ENCODE measurements at places on chromosomes 7 and 10. TPM values are rescaled to one million over a fixed set of nuclear protein-coding genes. Genes with fewer than 3 reads are reported as not detected.

The STRIP2 gene
- total RNA-seq: 1.8 TPM

The GPR158 gene
- 7.3 TPM for total RNA-seq

The BTBD16 gene
- not detected for total RNA-seq

GRCh38 chr10:47374611-47375536 lies 9.2 kb downstream of the ZNF488 start:
- H3K36me3 ChIP-seq: no peaks in the 10 kb centered on the region
- no peak overlapping the region for H3K4me3 ChIP-seq
- H3K4me1 ChIP-seq: peaks cover 8% of the 10 kb centered on the region
- H3K27ac ChIP-seq: no peak overlapping the region

- H3K27ac ChIP-seq: no peak overlapping the region
- peaks cover 13% of the 10 kb centered on the region for H3K36me3 ChIP-seq
- no peak for DNase-seq
- no peak overlapping the region for H3K4me3 ChIP-seq
These were observed 504.2 kb upstream of the MBL2 start for GRCh38 chr10:53276797-53277196.

DNA sequence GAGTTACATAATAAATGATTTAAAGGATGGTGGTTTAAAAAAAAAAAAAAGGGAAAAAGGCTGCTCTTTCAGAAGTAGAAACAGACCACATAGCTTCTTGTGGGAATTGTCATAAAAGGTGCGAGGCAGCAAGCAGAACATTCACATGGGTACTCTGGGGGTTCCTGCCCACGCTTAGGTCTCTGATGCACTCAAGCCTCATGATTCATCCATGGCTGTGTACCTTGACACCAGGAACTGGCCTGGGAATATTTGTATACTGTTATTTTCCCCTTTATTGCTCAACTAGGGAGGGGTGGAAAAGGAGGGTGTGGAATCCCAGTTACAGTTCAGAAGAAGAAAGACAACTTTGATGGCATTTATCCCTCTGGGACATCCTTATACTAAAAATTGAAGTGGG lies 4.0 kb downstream of the PON2 start:
- H3K27ac ChIP-seq: peak overlapping the region; percentile 37
- no peaks in the 10 kb centered on the region for H3K27me3 ChIP-seq
- H3K36me3 ChIP-seq: peaks cover 27% of the 10 kb centered on the region
- DNase-seq: no peak
- peaks cover 15% of the 10 kb centered on the region for H3K4me1 ChIP-seq

GRCh38 chr7:133481676-133482075 lies 228.8 kb downstream of the EXOC4 start:
- H3K27me3 ChIP-seq: no peaks in the 10 kb centered on the region
- H3K4me3 ChIP-seq: no peak overlapping the region
- H3K27ac ChIP-seq: no peak overlapping the region
- peaks cover 19% of the 10 kb centered on the region for H3K36me3 ChIP-seq
- no peak for DNase-seq

DNA sequence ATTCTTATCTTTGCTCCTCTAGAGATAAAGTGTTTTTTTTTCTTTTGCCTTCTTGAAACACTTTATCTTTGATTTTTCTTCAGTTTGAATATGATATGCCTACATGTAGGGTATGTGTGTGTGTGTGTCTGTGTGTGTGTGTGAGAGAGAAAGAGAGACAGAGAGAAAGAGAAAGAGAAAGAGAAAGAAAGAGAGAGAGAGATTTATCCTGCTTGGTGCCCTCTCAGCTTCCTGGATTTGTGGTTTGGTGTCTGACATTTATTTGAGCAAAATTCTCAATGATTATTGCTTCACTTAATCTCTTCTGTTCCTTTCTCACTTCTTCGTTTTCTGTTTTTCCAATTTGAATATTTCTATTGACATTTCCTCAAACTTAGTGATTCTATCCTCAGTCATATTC lies 60.3 kb downstream of the RAB18 start:
- DNase-seq: no peak
- no peak overlapping the region for H3K4me3 ChIP-seq
- no peaks in the 10 kb centered on the region for H3K36me3 ChIP-seq
- peaks cover 9% of the 10 kb centered on the region for H3K27me3 ChIP-seq

- H3K4me1 ChIP-seq: no peaks in the 10 kb centered on the region
- H3K36me3 ChIP-seq: no peaks in the 10 kb centered on the region
- H3K27me3 ChIP-seq: no peaks in the 10 kb centered on the region
These were observed 88.7 kb upstream of the KCTD7 start for GRCh38 chr7:66539902-66540375.

Data from mesothelial cell of epicardium (in vitro differentiated cells).